ENCODE measurements at places on chromosomes 7 and 10.

DNA sequence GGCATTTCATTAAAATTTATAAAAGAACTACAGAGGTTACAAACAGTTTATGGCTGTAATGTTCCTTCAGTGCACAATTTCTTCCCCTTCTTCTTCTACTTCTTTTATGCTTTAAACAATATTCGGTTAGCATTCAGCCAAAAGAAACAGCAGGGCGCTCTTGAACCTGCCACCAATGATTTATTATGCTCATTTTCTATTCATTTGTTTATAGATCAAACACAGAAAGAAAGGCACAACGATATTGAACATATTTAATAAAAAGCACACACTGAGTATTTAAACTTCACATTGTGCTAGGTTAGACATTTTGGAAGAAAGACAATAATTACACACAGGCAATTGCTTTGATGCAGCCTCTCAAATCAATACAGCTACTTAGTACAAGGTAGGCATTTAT is 1025.8 kb upstream of the LRRN3 start:
- DNase-seq, result no peak

DNA sequence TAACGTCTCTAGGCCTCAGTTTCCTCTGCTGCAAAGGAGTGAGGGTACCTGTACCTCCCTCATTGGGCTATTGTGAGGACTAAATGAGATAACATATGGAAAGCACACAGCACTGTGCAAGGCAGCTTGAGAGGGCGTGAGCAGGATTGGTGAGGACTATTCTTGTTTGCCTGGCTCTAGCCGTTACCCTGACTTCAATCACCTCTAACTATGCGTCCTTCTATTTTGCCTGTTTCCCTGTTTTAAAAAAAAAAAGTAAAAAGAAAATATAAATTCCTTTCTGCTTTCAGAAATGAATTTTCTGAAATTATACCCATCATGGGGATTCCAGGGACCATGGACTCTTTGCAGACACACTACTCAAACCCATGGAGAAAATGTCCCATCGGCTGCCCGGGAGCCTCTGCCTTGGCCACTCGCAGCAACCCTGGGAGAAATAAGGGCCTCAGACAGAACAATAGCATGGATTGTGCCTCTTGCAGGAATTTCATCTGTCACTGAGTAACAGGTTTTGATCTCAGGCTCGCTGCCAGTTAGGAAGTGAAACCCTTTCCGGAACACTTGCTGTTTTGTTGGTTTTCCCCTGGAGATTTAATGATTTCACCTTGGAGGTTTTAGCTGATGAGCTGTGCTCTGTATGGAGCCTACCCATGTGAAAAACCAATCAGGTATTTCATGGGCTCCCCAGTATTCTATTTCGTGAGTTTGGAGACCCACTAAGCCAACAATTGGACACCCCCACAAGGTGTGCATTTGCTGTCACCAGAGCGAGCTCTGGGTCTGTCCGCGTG is 55.6 kb downstream of the STEAP1B start:
- no peak for DNase-seq

DNA sequence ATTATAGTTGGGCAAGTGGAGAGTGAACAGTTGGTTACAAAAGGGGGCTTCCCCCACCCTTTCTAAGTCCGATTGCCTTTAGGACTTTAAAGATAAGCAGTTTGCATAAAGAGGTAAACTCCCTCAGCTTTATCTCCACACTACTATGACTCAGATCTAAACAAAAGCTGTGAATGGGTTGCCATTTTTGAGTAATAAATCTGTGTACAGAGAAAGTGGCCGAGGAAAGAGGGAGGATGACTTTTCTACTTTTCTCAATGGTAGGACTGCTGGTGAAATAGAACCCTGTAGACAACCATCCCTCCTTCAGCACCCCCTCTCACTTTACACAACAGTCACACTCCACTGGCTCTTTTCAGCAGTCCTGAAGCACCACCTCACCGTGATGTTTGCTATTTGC is 71.2 kb downstream of the DNMBP start:
- DNase-seq, result no peak

- no peak for DNase-seq
Observed at GRCh38 chr7:39375047-39375873, 190.9 kb upstream of the YAE1 start.

DNA sequence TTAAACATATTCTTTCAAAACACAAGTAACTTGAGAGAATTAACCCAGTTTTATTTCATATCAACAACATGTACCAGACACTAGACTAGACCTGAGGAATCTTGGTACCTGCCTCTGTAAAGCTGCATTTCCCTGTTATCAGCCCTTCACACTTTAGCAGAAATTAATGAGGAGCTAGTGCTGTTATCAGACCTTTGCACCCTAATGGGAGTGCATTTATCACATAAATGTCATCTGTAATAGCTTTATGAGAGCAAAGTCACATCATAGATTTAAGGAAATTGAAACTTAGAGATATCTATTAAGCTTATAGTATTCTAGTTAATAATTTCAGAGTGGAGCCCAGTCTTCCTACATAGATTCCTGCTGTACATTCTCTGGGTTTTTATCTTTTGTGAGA is 270.4 kb upstream of the YAE1 start:
- DNase-seq, result no peak

DNA sequence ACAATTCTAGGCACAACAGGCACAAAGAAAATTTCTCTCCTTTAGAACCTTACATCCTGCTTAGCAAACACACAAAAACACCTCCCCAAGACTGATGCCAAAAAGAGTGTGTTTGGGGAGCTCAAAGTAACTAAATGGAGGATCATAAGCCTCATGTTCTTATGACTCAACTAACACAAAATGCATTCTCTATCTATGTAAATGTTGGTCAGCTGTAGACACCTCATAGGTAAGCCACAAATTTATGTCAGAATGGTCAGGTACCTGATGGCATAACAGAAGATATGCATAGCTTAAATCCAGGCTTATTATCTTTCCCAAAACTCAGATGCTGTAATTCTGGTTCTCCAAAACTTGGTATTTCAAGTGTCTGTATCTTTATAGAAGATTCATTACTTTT is 315.1 kb downstream of the C7orf25 start:
- no peak for DNase-seq
